ENCODE measurements at places on chromosomes 2 and 18. TPM values are rescaled to one million over a fixed set of nuclear protein-coding genes. Genes with fewer than 3 reads are reported as not detected.

GRCh38 chr2:145626301-145626700 lies 1106.4 kb upstream of the ZEB2 start:
- H3K4me1 ChIP-seq = no peaks in the 10 kb centered on the region
- no peaks in the 10 kb centered on the region for H3K36me3 ChIP-seq
- no peak overlapping the region for H3K4me3 ChIP-seq
- DNase-seq = no peak
- H3K27me3 ChIP-seq = no peaks in the 10 kb centered on the region

DNA sequence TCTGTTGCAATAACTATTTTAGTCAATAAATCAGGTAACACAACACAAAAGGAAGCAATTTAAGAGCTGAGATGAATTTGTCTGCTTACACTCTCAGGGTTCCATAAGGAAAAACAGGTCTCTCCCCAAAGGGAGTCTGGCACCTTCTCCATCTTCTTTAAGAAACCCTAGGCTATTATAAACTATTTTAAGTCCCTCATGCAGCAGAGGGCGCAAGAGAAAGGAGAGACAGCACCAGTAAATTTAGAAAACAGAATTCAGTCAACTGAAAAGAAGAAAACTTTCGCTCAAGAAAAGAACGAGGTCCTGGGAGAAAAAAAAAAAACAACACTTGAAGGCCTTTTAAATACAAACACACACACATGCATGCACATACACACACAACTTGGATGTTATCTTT lies 19.1 kb downstream of the SULT1C4 start:
- H3K27me3 ChIP-seq = no peaks in the 10 kb centered on the region
- no peak overlapping the region for H3K27ac ChIP-seq
- no peak overlapping the region for H3K4me3 ChIP-seq
- H3K36me3 ChIP-seq = no peaks in the 10 kb centered on the region

Gene TMEM247
- not detected for total RNA-seq

GRCh38 chr2:19738707-19739106 lies 163.1 kb downstream of the TTC32 start:
- H3K4me3 ChIP-seq = no peak overlapping the region
- no peaks in the 10 kb centered on the region for H3K4me1 ChIP-seq
- no peaks in the 10 kb centered on the region for H3K27me3 ChIP-seq
- peak overlapping the region; percentile 31 for H3K27ac ChIP-seq
- DNase-seq = no peak

DNA sequence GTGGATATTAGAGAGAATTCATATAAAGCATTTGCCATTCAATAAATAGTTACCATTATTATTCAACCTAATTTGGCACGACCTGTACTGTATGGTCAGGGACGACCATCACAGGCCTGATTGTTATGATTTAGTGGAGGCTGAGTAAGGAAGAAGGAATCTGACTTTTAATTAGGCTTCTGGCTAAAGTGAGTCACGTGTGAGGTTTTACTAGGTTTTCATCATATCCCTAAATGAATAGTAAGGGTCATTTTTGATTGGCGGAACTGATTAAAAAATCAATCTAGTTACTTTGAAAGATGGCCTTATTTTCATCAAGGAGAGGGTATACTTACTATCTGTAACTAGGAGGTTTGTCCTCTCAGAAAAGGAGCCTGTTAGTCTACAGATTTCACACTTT lies 143.4 kb downstream of the ADCYAP1 start:
- H3K27me3 ChIP-seq = no peaks in the 10 kb centered on the region
- H3K36me3 ChIP-seq = no peaks in the 10 kb centered on the region
- no peaks in the 10 kb centered on the region for H3K4me1 ChIP-seq
- no peak overlapping the region for H3K4me3 ChIP-seq
- no peak for DNase-seq

Gene LYG2
- total RNA-seq = not detected

DNA sequence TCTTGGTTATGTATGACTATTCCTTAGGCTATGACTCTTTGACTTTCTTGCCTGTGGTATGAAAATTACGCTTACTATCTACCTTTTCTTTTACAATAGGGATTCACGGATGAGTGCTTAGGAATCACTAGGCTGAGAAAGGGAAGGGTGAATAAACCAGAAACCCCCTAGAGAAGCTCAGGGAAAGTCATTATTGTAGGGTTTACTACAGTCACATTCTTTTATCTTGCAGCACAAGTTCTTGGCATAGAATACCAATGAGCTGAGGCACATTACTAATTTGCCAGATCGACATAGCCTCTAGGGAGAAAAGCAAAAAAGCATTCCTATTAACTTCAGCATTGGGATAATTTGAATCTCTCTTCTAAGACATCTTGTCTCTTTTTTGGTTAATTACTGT lies 103.3 kb downstream of the ST6GAL2 start:
- H3K36me3 ChIP-seq = no peaks in the 10 kb centered on the region
- no peaks in the 10 kb centered on the region for H3K27me3 ChIP-seq
- DNase-seq = no peak
- no peak overlapping the region for H3K4me3 ChIP-seq
- no peak overlapping the region for H3K27ac ChIP-seq

DNA sequence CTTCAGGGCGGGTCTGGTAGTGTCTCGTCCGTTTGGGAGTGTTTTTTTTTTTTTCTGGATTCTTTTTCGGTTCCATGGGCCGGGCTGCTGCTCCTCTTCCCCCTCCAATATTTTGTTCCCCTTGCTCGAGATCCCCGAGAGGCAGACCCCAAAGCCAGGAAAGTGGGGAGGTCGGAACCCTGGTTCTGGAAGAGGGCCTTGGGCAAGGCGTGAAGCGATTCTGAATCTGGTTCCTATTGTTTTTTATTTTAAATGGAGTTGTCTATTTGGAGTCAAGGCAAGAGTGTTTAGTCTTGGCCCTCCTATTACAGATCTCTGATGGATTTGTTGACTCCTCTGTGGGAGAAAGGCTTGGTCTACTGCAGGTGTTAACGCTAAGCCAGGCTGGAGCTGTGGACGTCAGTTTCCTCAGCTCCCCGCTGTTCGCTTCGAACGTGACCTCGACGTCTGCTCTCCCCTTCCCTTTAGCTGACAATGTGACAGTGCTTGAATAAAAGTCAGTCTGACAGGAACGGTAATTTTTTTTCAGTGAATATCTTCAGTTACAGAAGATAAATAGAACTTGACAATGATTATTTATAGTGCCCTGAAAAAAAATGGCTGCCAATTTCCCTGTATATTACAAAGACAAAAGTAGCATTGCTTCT lies 683 bp upstream of the DNAJC27 start:
- H3K27me3 ChIP-seq = no peaks in the 10 kb centered on the region
- peak overlapping the region; percentile 98 for H3K27ac ChIP-seq
- H3K36me3 ChIP-seq = no peaks in the 10 kb centered on the region
- no peak for DNase-seq

Gene OTX1
- 0.27 TPM for total RNA-seq

Gene ALPI
- total RNA-seq = not detected

Gene UGT1A4
- not detected for total RNA-seq

Gene FOXI3
- total RNA-seq = not detected

DNA sequence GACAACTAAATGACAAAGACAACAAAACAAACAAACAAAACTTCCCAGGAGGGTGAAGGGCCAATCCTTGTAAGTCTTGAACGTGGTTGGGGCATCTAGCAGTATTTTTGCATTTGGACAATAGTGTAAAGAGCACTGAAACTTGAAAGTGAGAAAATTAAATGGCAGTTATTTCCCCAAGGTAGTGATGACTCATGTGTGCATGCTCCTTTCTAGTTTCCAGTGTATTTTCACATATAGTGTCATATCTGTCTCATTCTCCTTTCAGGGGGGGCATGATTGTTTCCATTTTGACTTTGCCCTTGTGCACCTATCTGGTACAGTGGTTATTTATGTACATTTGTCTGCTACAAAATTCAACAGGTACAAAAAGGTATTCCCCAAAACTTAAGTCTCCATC lies 39.5 kb downstream of the CERS6 start:
- peaks cover 7% of the 10 kb centered on the region for H3K4me1 ChIP-seq
- no peak overlapping the region for H3K27ac ChIP-seq
- DNase-seq = no peak
- no peak overlapping the region for H3K4me3 ChIP-seq
- H3K27me3 ChIP-seq = no peaks in the 10 kb centered on the region

Gene SAG
- total RNA-seq = not detected

- DNase-seq = no peak
- H3K27ac ChIP-seq = no peak overlapping the region
- no peaks in the 10 kb centered on the region for H3K36me3 ChIP-seq
- H3K4me1 ChIP-seq = no peaks in the 10 kb centered on the region
These were observed 796.1 kb downstream of the EPHA4 start for GRCh38 chr2:220775856-220776488.

- no peak for DNase-seq
- H3K4me3 ChIP-seq = no peak overlapping the region
- peak overlapping the region; percentile 36 for H3K27ac ChIP-seq
- H3K27me3 ChIP-seq = no peaks in the 10 kb centered on the region
- H3K4me1 ChIP-seq = no peaks in the 10 kb centered on the region
These were observed 25.8 kb upstream of the SLC14A2 start for GRCh38 chr18:45589356-45590035.

GRCh38 chr2:181626671-181627070 lies 30.2 kb downstream of the CERKL start:
- H3K27me3 ChIP-seq = peaks cover 5% of the 10 kb centered on the region
- no peaks in the 10 kb centered on the region for H3K36me3 ChIP-seq
- no peak for DNase-seq
- no peak overlapping the region for H3K27ac ChIP-seq
- no peak overlapping the region for H3K4me3 ChIP-seq

Gene TLX2
- not detected for total RNA-seq

DNA sequence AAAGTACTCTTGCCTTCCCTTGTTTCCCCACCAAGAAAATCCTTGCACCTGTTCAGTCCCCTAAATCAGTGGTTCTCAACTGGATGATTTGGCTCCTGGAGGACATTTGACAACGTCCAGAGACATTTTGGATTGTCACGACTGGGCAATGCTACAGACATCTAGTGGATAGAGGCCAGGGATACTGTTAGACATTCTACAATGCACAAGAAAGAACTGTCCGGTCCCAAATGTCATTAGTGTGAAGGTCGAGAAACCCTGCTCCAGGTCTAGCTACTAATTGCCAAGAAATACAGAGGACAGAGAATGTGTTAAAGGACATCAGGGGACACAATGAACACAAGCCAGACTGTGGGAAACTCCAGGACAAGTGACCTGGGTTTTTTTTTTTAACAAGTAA lies 60.0 kb downstream of the LRP2 start:
- H3K4me3 ChIP-seq = no peak overlapping the region
- H3K4me1 ChIP-seq = no peaks in the 10 kb centered on the region
- H3K36me3 ChIP-seq = no peaks in the 10 kb centered on the region
- no peaks in the 10 kb centered on the region for H3K27me3 ChIP-seq
- DNase-seq = no peak

DNA sequence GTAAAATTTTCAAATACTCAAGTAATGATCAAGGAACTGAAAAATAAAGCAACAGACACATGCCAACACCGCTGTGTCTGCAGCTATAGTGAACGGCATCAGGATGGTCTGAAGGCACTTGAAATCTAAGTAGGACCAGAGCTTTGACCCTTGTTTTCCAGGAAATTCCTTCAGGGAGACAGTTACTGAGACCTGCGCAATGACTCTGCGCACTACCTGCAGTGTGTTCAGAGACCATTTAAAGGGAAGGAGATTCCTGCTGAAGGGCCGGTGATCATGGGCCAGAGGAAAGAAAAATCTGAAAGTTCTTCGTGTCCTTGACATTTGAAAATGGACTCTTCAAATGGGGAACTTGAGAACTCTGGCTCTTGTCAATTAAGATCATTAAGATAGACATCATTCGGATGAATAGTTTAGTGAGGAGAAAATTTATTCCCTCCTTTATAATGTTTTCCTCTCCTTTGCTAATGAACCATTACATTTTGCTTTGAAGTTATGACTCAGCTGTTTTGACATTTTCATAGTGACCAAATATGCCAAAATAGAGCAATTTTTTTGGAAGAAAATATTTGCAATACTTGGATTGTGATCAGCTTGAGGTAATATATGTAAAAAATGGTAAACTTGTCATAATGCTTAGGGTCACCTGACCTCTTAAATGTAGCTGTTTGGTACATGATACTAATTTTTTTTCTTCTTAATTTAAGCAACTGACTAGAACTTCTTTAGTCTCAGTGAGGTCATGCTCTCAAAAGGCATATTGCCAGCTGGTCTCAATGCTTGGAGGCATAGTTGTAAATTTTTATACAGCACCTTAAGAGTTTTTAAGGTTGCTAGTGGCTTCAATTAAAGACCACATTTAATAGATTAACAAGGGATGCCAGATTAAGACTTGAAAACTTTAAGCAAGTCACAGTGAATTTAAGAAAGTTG lies 329.3 kb downstream of the ARHGAP15 start:
- no peaks in the 10 kb centered on the region for H3K27me3 ChIP-seq
- H3K27ac ChIP-seq = no peak overlapping the region
- DNase-seq = no peak
- H3K4me3 ChIP-seq = no peak overlapping the region

DNA sequence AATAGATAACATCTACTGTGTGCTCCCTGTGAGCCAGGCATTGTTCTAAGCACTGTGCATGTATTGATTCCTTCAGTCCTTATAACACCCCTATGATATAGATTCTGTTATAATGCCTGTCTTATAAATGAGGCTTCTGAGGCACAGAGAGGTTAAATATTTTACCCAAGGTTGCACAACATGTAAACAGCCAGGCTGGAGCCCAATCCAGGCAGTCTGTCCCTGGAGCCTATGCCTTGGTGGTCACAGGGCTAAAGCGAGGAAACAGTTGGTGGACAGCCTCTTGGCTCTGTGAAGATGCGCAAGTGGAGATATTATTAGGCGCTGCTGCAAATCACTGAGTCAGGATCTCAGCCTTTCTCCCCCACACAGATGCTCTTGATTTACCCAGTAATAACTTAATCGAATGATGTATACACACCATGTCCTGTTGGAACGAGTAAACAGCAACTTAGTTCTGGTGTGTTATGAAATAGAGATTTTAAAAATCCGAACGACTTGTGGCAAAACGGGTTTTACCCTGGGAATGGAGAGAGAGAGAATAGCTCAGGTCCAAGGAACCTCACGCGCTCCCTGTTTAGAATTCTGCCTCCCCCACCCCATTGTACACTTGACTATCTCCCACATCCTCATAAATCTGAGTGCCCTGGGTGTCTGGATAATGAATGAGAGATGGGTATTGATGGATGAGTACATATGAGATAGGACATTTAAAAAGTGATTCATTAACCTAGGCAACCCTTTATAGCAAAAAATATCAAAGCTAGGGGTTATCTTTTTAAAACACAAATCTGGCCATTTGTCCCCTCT lies 231.9 kb downstream of the BCL2 start:
- no peaks in the 10 kb centered on the region for H3K4me1 ChIP-seq
- no peak overlapping the region for H3K27ac ChIP-seq
- no peak overlapping the region for H3K4me3 ChIP-seq
- no peaks in the 10 kb centered on the region for H3K27me3 ChIP-seq

All from lower lobe of right lung (tissue), 2 donors.